ENCODE measurements at places on chromosomes 7 and 10. TPM values are rescaled to one million over a fixed set of nuclear protein-coding genes. Genes with fewer than 3 reads are reported as not detected.

ODAD2 gene
- not detected for total RNA-seq

ADAP1 gene
- total RNA-seq = 24.2 TPM

FZD1 gene
- 0.24 TPM for total RNA-seq

TMEM184A gene
- not detected for total RNA-seq

CLCN1 gene
- 0.13 TPM for total RNA-seq

MALRD1 gene
- not detected for total RNA-seq

AKR1C3 gene
- 4.4 TPM for total RNA-seq

BMPER gene
- total RNA-seq = not detected

HTRA1 gene
- not detected for total RNA-seq

ASIC3 gene
- total RNA-seq = 3.2 TPM

GIMAP6 gene
- total RNA-seq = 88.9 TPM

TAS2R4 gene
- 1.0 TPM for total RNA-seq

EGR2 gene
- total RNA-seq = 0.50 TPM

SEMA3A gene
- total RNA-seq = 1.9 TPM

ATRNL1 gene
- not detected for total RNA-seq

GRID2IP gene
- total RNA-seq = 0.21 TPM

SUN3 gene
- total RNA-seq = 0.97 TPM

PAX2 gene
- not detected for total RNA-seq

All from activated CD8-positive, alpha-beta T cell treated with anti-CD3 and anti-CD28 coated beads, Interleukin-2, amount 10 ng/mL, durations not matched to agents 7 days and 5 days (primary cell).